ENCODE measurements at places on chromosomes 1 and 21. TPM values are rescaled to one million over a fixed set of nuclear protein-coding genes. Genes with fewer than 3 reads are reported as not detected.
A peak's percentile ranks its signal among the peaks of the same experiment; 100 is the strongest.

Gene OXCT2
- not detected for total RNA-seq

Gene MASP2
- total RNA-seq, result not detected

Gene SYNJ1
- 29.4 TPM for total RNA-seq

Gene DISC1
- total RNA-seq, result 15.5 TPM

Gene ADAM30
- total RNA-seq, result not detected

Gene TMEM61
- not detected for total RNA-seq

Gene NBPF10
- total RNA-seq, result 2.1 TPM

Gene CRB1
- total RNA-seq, result 0.38 TPM

Gene LCE3A
- total RNA-seq, result not detected

Gene DMBX1
- not detected for total RNA-seq

Gene TRIM17
- total RNA-seq, result 0.76 TPM

DNA sequence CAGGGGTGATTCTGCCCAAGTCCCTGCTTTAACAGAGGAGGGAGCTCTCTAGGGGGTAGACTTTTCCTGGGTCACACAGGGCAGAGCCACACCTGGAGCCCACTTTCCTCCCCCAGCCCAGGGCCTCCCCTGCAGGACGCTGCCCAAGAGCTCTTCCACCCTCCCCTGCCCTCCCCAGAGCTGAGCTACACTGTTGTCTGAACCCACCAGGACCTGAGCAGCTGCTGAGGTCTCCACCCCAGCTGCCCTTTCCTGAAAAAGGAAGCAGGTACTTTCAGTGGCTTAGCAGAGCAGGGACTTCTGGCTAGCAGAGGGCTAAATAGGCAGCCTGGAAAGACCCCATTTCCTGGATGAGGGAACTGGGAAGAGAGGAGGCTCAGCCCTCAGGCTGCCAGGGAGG is 169.3 kb upstream of the ETV3 start:
- DNase-seq, result no peak

DNA sequence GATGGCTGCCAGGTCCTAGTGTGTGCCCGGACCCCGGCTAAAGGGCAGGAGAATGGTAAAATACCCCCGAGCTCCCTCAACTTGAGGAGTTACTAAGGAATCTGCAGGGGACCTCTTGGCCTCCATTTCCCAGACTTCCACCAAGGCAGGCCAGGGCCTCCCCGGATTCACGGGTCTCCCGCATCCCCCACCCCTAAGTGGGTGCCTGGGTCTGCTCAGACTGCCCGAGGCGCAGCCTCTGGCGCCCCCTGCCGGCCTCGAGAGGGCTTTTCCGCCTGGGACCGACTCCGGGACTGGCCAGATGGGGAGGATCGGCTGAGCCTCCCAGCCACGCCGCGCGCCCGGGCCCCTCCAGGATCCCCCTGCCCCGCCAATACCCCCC is 1.7 kb downstream of the PLEKHG5 start:
- DNase-seq, result peak; percentile 77

- no peak for DNase-seq
These were observed 176.8 kb downstream of the ATP6V1G3 start for GRCh38 chr1:198363625-198364151.

DNA sequence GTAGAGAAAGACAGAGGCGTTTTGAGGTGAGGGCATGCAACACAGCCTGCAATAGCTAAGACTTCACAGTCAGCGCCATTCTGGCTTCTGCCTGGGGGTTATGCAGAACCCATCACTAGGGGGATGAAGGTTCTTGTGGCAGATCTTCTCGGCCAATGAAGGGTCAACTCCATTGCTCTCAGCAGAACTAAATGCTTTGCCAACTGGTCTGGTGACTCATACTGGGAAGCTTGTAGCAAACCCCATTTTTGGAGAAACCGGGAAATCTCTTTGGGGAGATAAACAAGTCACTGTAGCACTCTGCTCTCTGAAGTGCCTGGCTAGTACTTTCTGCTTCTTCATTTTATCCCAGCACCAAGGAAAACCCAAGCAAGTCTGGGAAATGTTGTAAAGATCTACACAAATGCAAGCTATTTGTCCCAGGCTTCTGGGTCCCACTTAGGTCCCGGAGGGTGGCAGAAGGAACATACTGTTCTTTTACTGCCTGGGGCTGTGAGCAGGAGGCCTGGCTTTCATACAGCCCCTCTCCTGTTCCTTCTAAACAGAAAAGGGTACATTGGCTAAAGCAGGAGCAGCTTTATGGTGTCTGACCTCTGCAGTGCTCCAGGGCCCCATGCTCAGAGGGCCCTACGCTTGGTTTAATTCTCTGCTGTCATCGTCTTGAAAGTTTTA is 28.8 kb downstream of the SHISA4 start:
- DNase-seq, result no peak

- no peak for DNase-seq
These were observed 648 bp upstream of the DR1 start for GRCh38 chr1:93344886-93345632.

- no peak for DNase-seq
These were observed 105.3 kb upstream of the SERBP1 start for GRCh38 chr1:67535474-67535873.

DNA sequence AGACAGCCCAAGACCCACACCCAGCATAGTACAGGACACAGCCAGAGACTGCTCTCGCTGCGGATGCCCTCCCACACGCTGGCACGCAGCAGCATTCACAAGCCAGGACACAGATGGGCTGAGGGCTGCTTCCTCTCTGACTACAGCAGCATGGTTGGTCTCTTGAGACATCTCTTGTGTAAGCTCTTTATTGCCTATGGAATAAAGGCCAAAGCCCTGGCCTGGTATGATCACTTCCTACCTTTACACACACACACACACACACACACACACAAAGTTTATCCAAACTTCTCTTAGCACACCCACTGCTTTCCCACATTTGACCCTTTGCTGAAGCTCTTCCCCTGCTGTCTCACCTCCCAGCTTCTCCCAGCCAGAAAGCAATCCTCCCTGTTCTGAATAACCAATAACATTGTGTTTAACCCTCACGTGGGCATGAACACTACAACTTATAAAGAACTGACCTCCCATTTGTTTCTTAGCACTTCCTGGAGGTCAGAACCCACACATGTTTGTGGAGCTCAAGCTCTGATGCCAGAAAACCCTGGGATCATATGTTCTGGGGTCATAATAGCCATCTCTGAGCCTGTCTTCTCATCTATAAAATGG is 1.2 kb upstream of the LUZP1 start:
- DNase-seq, result no peak

DNA sequence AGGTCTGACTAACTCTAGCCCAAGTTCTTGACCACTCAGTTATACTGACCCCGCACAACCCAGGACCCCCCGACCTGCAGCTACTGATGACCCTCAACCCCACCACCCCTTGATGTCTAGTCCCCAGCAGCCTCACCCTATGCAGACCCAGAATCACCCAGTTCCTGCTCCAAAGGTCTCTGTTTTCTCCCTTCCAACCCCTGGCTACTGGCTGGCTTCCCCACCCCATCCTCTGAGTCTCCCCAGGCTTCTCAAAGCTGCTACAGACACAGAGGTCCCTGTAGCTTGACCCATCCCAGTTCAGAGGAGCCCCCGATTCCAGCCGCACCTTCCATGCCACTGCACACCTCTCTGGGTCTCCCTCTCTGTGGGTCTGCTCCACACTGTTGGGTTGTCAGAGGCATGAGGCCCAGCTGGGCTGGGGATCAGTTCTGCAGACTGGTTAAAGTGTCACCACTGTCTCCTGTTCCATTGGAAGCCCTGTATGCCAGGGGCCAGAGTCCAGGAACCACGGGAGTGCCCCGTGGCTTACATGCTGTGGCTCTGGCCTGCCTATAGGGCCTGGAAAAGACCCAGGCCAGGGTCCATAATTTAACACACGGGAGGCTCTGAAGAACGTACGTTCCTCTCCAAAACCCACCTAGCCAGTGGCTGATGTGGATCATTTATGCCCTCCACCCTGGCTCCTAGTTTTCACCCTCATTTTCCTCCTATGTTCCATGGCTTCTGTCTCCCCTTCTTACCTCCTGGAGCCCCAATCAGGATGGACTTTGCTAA is 497 bp downstream of the PKLR start:
- no peak for DNase-seq

DNA sequence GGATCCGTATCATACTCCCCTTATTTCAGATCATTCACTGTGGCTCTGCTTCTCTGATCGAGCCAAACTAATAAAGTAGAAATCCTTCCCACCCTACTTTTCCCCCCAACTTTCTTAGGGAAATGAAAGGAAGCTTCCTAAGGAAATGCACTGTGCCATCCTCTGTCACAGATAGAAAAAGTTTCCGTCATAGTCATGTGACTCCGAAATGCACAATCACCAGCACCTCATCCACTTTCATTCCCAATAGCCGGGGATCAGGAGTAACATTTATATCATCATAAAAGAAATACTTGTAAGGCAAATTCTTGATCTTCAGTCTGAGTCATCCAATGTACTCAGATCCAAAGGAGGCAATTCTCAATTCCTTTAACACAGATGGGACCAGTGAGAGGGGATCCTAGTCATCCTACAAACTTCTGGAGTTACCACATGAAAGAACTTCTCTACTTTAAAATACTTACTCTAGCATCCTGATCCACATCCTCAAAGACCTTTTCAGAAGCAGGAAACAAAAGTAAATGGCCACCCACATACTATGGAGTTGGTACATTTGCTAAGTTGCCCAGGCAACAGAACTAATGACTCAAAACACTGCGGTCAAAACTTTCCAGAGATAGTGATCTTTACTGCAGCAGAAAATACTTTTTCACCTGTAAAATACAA is 97.8 kb upstream of the ZC3H11B start:
- DNase-seq, result no peak

DNA sequence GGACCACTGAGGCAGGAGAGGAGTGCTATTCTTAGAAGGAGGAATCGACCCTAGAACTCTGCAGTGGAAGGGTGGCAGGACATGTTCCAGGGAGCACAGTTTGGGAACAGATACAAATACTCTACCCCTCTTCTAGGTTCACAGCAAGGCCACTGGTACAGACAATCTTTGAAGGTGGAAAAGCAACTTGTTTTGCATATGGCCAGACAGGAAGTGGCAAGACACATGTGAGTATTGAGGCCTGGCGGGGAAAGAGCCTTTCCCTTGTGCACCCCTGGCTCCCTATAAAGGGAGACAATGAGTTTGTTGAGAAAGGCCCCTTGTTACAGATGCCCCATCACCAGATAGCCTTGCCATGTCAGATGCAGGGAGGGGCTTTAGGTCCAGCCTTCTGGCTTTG is 17.8 kb downstream of the KIF2C start:
- no peak for DNase-seq

DNA sequence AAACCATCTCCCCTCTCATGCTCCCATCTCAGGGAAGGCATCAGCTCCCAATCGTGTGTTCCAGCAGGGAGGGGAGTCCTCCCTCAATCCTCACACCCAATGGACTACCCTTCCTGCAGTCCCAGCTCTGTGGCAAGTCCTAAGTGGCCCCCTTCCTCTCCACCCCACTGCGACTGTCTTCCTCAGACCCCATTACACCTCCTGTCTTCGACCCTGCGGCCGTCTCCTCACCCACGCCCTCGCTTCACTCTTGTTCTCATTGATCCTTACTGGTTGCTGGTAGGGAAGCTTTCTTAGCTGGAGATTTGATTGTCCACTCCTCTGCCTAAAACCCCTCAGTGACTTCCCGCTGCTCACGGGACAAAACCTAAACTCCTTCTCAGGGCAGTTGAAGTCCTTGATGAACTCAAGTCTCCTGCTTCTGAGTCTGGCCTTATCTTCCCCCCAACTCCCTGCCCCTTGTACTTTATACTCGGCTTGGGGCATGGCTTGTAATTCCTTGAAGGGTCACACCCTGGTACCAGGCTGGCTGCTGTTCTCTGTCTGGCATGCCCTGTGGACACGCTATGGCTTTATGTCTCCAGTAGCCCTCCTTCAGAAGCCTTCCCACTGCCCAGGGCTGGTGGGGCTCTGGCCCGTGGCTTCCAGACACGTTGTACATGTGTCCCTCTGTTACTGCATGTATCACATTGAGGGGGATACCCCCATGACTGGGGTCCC is 2.3 kb upstream of the EPS8L3 start:
- no peak for DNase-seq

GRCh38 chr1:101216623-101217022 is 20.2 kb upstream of the S1PR1 start:
- no peak for DNase-seq

- no peak for DNase-seq
These were observed 415.0 kb downstream of the DPYD start for GRCh38 chr1:97505816-97506215.

GRCh38 chr1:24988558-24988912 is 58.5 kb upstream of the RUNX3 start:
- no peak for DNase-seq

DNA sequence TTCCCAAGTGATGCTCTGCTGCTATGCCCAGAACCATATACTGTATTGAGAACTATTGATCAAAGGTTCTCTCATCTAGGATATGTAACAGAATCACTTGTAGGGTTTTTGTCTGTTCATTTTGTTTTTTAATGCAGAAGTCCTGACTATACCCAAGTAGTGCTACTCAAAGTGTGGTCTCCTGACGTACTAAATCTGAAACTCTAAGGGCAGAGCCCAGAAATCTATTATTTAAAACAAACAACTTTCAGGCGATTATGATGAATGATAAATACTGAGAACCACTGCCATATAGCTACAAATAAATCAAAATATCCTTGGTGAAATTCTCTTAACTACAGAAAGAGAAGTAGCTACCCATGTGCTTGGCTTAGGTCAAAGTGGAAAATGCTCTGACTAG is 10.1 kb downstream of the ZZZ3 start:
- DNase-seq, result no peak

DNA sequence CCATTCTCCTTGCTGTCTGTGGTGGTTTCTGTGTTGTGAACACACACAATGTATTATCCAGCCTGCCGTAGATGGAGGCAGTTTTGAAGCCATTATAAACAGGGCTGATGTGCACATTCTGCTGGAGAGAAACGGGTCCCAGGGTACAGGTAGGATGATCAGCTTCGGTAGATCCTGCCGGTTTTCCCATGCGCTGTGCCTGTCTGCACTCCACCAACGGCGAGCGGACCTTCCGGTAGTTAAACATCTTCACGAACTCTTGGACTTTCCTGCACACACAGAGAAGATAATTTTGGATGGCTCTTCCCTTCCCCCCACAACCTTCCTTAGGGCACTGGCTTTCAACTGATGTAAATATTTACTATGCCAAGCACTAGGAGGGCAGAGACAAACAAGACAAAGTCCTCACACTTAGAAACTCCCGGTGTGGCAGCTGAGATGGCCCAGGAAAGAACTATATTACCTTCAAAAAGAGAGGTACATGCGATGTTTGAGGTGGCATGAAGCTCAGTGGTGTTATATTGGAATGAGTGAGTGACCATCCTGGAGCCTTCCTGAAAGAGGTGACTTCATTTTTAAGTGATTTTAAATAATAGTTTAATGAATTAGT is 41.7 kb downstream of the ALPL start:
- DNase-seq, result no peak

DNA sequence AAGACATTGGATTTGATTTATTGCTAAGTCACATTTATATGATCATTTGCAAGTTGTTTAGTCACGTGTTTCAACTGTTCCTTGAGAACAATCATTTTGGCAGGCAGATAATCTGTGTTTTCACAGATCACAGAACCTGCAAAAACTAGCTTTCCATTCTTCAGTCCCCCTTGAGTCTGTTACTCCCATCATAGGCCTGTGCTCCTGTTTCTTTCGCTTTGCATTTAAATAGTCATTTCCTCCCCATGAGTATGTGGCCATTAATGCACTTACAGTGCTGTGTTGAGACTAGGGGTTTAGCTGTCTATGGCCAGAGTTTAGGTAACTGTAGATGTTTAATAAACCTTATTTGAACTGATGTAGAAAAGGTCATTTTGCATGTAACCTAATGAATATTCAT is 214.5 kb downstream of the PATJ start:
- DNase-seq, result no peak

Data from CD4-positive, alpha-beta memory T cell (primary cell).